Naive thymus-derived CD4-positive, alpha-beta T cell (primary cell): ENCODE measurements at places on chromosomes 2 and 18.
A peak's percentile ranks its signal among the peaks of the same experiment; 100 is the strongest.

- H3K4me1 ChIP-seq: no peaks in the 10 kb centered on the region
- DNase-seq: no peak
- no peak overlapping the region for H3K27ac ChIP-seq
- H3K27me3 ChIP-seq: no peaks in the 10 kb centered on the region
These were observed 66.4 kb downstream of the MRPS9 start for GRCh38 chr2:105104208-105104731.

DNA sequence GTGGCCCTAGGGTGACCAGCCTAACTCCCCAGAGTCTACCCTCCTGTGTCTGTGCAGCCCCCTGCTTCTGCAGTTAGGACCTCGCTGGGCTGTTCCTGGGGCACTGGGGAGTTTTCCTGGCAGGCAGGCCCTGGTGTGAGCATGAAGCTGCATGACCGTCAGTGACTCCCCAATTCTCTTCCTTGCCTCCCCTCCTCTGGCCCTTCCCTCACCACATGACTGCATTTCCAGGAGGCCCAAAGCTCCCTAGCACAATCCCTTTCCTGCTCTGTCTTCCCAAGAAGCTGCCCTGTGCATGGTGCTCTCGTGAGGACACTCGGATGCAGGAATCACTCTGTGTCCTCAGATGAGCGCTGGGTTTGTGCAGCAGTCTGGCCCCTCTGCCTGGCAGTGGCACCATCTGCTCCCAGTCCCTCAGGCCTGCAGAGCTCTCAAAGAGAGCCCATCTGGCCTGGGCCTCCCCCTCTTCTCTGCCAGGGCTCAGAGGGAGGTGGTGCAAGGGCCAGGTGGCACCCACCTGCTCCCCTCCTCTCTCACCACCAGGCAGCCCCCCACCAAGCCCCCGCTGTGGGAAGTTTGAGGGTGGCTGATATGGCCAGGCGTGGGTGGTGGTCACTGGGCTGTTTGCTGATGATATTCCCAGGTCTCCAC lies 125.6 kb upstream of the HS6ST1 start:
- H3K27me3 ChIP-seq: no peaks in the 10 kb centered on the region
- H3K4me1 ChIP-seq: no peaks in the 10 kb centered on the region
- H3K27ac ChIP-seq: no peak overlapping the region
- no peak overlapping the region for H3K4me3 ChIP-seq
- no peaks in the 10 kb centered on the region for H3K36me3 ChIP-seq
- no peak for DNase-seq

DNA sequence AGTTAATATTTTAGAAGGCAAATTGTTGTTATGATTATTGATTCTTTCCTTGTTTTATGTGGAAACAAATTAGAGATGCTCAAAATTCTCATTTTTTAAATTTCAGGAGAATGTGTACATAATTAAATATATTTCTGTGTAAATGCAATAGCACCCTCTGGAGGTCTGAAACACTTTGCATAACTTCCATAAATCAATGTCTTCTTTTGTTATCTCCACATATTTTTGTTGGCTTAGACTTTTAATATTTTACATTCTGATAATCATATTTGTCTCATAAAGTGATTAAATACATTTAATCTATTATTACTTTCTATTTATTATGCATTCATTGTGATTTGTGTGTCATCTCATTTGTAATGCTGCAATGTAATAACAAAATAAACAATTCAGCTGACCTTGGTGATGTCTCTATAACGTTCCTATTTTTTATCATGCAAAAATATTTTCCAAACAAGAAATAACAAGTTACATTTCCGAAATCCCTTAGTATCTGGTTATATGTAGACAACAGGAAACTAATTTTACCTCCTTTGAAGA lies 201.8 kb upstream of the GALNT5 start:
- no peak overlapping the region for H3K4me3 ChIP-seq
- no peaks in the 10 kb centered on the region for H3K27me3 ChIP-seq
- no peak for DNase-seq
- H3K27ac ChIP-seq: no peak overlapping the region

- DNase-seq: no peak
- no peak overlapping the region for H3K4me3 ChIP-seq
These were observed 105.7 kb downstream of the DYNAP start for GRCh38 chr18:54696616-54697293.

- no peak overlapping the region for H3K4me3 ChIP-seq
- no peak overlapping the region for H3K27ac ChIP-seq
- DNase-seq: no peak
These were observed 32.9 kb downstream of the HS1BP3 start for GRCh38 chr2:20617892-20618467.

GRCh38 chr2:64052463-64053241 lies 33.4 kb upstream of the VPS54 start:
- no peaks in the 10 kb centered on the region for H3K27me3 ChIP-seq
- no peaks in the 10 kb centered on the region for H3K36me3 ChIP-seq
- no peak overlapping the region for H3K27ac ChIP-seq

DNA sequence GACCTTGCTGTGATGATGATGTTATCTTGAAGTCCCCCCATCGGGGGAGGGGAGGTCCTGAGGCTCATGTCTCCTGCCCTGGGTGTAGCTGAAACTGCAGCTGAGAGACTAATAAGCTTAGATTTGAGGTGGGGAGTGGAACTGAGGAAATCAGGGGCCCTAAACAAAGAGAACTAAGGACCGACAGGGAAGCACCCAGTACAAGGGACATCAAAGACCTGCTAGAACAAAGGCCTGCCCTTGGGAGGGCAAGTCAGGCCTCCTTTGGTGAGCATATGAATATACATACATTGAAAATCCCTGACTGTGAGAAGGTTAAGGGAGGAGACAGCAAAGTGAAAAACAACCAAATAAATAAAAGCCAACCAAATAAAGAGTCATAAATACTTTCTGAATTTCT lies 1132.5 kb upstream of the CELF4 start:
- H3K4me1 ChIP-seq: no peaks in the 10 kb centered on the region
- no peak overlapping the region for H3K27ac ChIP-seq
- H3K36me3 ChIP-seq: no peaks in the 10 kb centered on the region
- no peak overlapping the region for H3K4me3 ChIP-seq

- H3K36me3 ChIP-seq: no peaks in the 10 kb centered on the region
- H3K27me3 ChIP-seq: no peaks in the 10 kb centered on the region
- H3K4me1 ChIP-seq: no peaks in the 10 kb centered on the region
- H3K4me3 ChIP-seq: no peak overlapping the region
- no peak for DNase-seq
These were observed 1355.5 kb downstream of the SUCLG1 start for GRCh38 chr2:83103613-83104012.

DNA sequence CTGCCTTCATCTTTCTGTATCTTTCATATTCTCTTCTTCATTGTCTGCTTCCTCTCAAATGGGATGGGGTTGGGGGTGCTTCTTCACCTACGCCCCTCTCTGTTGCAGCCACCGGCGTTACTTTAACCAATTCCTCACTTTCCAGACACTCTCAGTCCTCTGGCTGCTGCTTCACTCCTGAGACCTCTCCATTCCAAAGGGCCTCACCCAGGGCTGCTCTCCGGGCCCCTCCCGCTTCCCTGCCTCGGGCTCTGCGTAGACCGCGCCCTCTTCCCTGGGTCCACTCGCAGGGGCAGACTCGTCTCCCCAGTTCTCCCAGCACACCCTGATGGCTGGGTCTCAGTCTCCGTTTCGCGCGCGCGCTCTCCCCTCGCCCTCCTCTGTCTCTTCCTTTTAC lies 926 bp downstream of the SERPINB8 start:
- H3K4me3 ChIP-seq: peak overlapping the region; percentile 93
- H3K36me3 ChIP-seq: peaks cover 7% of the 10 kb centered on the region
- H3K27ac ChIP-seq: peak overlapping the region; percentile 96
- peaks cover 13% of the 10 kb centered on the region for H3K4me1 ChIP-seq
- no peak for DNase-seq

GRCh38 chr18:32373995-32374394 lies 96.7 kb downstream of the GAREM1 start:
- H3K27me3 ChIP-seq: no peaks in the 10 kb centered on the region
- H3K4me3 ChIP-seq: no peak overlapping the region
- no peak for DNase-seq
- H3K27ac ChIP-seq: no peak overlapping the region
- H3K36me3 ChIP-seq: no peaks in the 10 kb centered on the region

- H3K36me3 ChIP-seq: no peaks in the 10 kb centered on the region
- H3K4me3 ChIP-seq: no peak overlapping the region
These were observed 1.3 kb downstream of the SDC1 start for GRCh38 chr2:20223407-20224163.

DNA sequence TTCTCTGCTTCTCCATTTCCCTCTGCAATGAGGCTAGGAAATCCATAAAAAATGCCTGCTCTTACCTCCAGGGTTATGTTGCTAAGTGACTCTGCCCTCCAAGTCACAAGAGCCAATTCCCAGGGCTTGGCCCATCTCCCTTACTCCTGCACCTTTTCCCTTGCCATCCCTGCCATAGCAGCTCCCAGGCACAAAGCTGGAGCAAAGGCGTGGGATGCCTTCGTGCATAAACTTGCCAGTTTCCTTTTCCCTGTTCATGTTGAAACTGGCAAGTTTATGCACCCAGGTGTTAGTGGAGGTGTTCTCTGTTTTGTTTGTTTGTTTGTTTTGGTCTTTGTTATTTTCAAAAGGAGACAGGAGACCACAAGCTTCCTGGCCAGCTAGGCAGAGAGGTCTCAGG lies 195.1 kb downstream of the ACKR3 start:
- no peaks in the 10 kb centered on the region for H3K4me1 ChIP-seq
- no peak overlapping the region for H3K4me3 ChIP-seq
- no peaks in the 10 kb centered on the region for H3K27me3 ChIP-seq

DNA sequence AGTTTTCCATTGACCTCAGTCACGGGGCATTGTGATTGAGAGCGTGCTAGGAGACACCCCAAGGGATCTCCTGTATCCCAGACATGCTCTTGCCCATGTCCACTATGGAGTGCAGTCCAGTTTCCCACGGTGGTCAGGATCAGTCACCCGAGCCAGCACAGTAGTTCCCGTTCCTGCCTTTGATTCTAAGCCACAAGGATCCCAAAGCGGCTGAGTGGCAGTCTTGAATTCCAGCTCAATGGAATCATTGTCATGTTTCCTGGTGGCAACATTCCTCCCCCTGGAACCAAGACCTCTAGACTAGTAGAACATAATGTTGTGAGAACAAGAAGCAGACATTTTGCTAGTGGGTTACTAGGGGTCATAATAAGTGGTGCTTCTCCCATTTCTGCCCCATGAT lies 154.3 kb downstream of the SEPTIN10 start:
- no peak overlapping the region for H3K4me3 ChIP-seq
- no peak overlapping the region for H3K27ac ChIP-seq
- no peak for DNase-seq
- peaks cover 5% of the 10 kb centered on the region for H3K36me3 ChIP-seq
- H3K27me3 ChIP-seq: no peaks in the 10 kb centered on the region

GRCh38 chr2:36708041-36708741 lies 11.7 kb downstream of the VIT start:
- no peaks in the 10 kb centered on the region for H3K36me3 ChIP-seq
- H3K4me1 ChIP-seq: no peaks in the 10 kb centered on the region
- H3K27me3 ChIP-seq: no peaks in the 10 kb centered on the region
- H3K27ac ChIP-seq: no peak overlapping the region
- H3K4me3 ChIP-seq: no peak overlapping the region

- no peak overlapping the region for H3K27ac ChIP-seq
- no peak overlapping the region for H3K4me3 ChIP-seq
These were observed 9.1 kb upstream of the SAP130 start for GRCh38 chr2:128036748-128037607.

DNA sequence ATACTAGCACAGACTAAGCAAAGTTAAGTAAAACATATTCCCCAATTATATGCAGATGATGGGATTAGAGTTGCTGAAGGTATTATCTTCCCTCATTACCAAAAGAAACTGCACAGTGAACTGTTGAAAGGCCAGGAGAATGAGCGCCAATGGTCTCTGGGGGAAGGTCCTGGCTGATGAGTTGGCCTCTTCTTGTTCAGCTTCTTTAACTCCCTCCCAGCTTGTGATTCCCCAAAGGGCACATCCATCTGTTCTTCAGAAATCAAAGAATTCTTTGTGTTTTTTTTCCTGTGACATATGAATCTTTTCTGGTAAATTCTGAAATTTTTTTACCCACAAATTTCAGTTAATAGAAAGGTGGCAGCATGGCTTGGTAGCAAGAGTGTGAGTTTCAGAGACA lies 667.6 kb downstream of the CNTNAP5 start:
- no peaks in the 10 kb centered on the region for H3K4me1 ChIP-seq
- H3K27me3 ChIP-seq: no peaks in the 10 kb centered on the region
- H3K27ac ChIP-seq: no peak overlapping the region
- no peak overlapping the region for H3K4me3 ChIP-seq
- no peak for DNase-seq

DNA sequence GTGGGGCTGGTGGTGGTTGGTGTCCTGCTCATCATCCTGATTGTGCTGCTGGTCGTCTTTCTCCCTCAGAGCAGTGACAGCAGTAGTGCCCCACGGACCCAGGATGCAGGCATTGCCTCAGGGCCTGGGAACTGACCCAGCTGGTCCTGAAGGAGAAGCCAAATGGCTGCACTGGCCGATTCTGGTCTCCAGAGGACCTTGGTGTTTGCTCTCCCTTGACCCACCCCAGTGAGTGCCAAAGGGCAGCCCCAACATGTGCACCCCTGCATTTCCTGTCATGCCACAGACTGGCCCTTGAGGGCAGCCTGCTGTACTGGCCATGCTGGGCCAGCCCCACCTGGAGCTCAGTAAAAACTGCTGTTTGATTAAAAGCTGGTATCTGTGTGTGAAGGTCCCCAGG lies 2.5 kb upstream of the RNF181 start:
- H3K27me3 ChIP-seq: no peaks in the 10 kb centered on the region
- no peak overlapping the region for H3K4me3 ChIP-seq
- peaks cover 15% of the 10 kb centered on the region for H3K4me1 ChIP-seq
- no peak for DNase-seq
- H3K36me3 ChIP-seq: no peaks in the 10 kb centered on the region
- H3K27ac ChIP-seq: no peak overlapping the region

- H3K27me3 ChIP-seq: no peaks in the 10 kb centered on the region
- no peak for DNase-seq
- H3K36me3 ChIP-seq: no peaks in the 10 kb centered on the region
- H3K4me3 ChIP-seq: no peak overlapping the region
- no peak overlapping the region for H3K27ac ChIP-seq
- H3K4me1 ChIP-seq: no peaks in the 10 kb centered on the region
These were observed 72.0 kb upstream of the FSHR start for GRCh38 chr2:49226360-49226759.

DNA sequence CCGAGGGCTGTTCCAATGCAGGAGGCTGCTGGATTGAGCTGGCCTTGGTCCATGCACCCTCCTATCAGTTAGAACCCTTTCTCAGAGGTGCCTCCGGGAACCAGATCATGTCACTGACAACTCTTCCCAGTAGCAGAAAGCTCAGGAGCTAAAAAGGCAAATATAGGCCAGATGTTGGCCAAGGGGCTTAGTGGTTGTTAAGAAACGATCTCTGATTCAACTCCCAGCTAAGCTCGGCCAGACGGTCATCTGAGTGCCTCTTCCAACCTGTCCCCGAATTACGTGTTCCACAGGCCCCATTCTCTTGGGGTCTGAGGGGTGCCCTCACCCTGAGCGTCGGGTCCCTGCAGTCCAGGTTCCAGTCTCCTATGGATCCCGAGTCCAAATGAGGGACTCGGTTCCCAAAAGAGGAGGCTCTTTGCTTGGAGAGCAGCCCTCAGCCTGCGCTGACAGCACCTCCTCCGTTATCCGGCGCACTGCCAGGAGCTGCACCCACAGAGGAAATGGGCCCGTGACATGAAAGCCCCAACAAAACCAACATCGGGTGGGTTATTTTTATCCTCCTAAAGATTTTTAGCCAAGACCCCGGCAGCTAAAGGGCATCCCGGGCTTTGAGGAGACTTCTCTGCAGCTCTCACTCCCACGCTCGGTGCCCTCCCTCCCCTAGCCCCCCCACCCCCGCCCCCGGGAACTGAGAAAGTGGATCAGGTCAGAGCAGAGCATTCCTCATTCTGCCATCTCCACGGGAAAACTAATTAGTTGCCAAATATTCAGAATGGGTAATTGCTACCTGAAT lies 106.6 kb upstream of the ID2 start:
- no peak overlapping the region for H3K27ac ChIP-seq
- H3K36me3 ChIP-seq: no peaks in the 10 kb centered on the region
- no peak for DNase-seq
- peak overlapping the region; percentile 30 for H3K4me3 ChIP-seq
- peaks cover 23% of the 10 kb centered on the region for H3K4me1 ChIP-seq
